ENCODE measurements at places on chromosomes 16 and 17.

- DNase-seq = no peak
Observed at GRCh38 chr17:63483655-63484575, 7.1 kb downstream of the ACE start.

DNA sequence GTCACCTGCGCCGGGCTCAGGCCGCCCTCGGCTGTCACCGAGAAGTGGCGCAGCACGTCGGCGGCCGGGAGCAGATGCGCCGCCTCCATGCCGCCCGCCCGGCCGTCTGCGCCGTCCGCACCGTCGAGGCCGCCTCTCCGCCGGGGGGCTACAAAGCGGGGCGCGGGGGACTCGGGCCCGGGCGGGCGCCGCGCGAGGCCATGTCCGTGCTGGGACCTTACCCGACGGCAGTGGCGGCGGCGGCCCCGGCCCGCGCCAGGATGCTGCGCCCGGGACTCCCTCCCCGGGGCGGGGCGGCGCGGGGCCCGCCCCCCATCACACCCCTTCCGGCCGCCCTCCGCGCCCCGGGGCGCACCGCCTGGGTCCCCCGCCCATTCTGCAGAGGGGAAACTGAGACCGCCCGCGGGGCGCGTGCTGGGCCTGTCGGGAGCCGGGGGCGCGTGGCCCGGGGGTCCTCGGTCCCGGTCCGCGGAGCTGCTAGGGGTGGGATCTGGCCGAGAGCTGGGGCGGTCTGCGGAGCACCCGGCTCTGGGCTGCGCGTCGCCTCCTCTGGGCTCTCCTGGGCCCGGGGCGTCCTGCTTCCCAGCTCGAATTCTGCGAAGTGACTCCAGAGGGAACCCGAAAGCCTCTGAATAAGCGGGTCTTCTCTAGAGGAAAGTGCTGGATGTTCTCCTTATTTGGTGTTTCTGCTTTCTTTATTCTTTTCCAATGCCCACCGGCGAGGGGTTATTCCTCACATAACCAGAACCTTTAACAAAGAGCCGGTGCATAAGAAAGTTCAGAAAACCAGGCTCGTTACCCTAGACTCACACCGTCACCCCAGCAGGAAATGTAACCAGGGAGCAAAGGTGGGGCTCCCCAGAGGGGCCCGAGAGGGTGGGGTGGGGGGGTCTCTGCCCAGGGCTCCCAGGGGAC lies at the start of gene ATP2A3:
Gene ATP2A3, minus strand, starts transcription at position 235 of the 915 bp plus-strand sequence. Its CDS starts 146 bp downstream, at position 89.
- DNase-seq = no peak

DNA sequence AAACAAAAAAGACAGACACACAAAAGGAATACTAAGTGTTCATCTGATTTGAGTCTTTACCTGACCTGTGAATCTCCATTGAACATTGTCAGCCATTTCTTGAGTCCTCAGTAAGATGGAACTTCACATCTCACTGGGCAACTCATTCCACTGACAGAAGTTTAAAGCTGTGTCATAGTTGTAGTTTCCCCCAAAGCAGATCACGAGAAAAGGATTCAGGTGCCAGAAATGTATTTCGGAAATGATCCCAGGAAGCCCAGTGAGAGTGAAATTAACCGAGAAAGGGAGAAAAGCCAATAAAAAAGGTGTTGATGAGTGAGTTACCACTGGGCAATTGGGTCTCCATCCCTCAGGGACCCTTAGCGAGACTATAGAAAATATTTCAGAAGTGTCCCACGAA lies 6.5 kb downstream of the CHD9 start:
- no peak for DNase-seq

GRCh38 chr17:71710816-71711215 lies 410.0 kb upstream of the SOX9 start:
- DNase-seq = no peak

GRCh38 chr17:39118674-39119419 lies 32.6 kb downstream of the PLXDC1 start:
- no peak for DNase-seq

GRCh38 chr16:31273676-31274075 lies 13.9 kb downstream of the ITGAM start:
- no peak for DNase-seq

- no peak for DNase-seq
Observed at GRCh38 chr17:74212209-74212912, 1.0 kb upstream of the TTYH2 start.

DNA sequence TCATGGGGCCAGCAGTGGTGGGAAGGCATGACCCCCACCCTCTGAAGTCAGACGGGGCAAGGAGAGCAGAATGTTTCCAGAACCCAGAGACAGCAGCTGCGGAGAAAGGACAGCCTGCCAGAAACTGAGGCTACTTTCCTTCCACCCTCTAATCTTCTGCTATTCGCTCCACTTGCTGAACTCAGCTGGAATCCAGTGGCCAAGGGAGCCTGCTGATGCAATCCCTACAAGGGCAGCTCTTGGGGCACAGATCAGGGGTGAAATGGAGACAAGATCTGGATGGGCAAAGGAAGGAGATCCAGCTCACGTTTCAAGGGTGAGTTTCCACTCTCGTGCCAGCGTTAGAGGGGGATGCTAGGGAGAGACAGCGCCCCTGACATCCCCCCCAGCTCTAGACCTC lies 479.1 kb downstream of the SLC39A11 start:
- DNase-seq = no peak

DNA sequence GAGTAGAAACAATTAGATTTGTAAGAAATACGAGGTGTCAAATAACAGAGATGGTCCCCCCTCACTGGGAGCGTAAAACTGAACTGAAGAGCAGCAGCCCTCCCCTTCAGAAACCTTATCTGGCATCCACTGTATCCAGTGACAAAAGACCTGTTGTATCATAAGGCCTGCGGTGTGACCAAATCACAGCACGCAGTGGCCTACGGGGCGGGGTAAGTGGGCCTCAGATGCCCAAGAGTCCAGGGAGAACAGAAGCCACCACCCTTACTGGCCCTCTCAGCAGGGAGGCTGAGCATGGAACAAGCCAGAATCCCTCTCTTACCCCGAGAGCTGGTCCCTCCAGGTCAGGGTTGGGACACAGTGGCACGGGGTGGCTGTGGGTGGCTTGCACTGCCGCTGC lies 5.5 kb downstream of the JMJD6 start:
- no peak for DNase-seq

- DNase-seq = no peak
Observed at GRCh38 chr16:3774156-3774767, 56.9 kb upstream of the TRAP1 start.

DNA sequence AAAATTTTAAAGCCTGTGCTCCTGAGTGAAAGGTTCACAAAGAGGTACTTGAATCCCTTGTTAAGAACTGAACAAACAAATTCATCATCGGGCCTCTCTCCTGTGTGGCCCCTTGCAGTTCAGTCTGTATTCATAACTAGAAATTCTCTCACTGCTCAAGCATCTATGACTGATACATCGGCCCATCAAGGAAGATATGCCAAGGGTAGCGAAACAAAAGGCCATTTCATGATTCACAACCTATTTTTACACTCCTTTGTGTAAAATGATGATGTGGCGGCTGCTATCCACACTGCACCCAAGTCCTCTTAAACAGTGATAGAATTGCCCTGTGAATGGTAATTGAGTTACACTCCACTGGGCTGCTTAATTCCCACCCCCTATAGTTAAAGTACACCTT lies 204.6 kb downstream of the STX8 start:
- DNase-seq = no peak

DNA sequence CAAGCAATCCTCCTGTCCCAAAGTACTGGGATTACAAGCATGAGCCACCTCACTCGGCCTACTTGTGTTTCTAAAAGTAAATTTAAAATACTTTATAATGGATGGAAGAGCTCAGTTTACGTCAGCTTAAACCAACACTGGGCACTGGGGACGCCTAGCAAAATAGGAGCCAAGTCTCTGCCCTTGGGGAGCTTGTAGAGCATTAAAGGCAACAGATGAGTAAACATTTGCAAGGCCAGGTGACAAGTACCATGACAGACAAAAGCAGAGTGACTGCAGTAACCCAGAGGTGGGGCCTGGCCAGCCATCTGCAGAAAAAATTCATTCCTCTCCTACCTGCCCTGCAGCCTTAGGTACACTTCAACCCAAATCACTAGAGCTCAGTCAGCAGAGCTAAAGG lies 12.1 kb upstream of the NLK start:
- DNase-seq = no peak

DNA sequence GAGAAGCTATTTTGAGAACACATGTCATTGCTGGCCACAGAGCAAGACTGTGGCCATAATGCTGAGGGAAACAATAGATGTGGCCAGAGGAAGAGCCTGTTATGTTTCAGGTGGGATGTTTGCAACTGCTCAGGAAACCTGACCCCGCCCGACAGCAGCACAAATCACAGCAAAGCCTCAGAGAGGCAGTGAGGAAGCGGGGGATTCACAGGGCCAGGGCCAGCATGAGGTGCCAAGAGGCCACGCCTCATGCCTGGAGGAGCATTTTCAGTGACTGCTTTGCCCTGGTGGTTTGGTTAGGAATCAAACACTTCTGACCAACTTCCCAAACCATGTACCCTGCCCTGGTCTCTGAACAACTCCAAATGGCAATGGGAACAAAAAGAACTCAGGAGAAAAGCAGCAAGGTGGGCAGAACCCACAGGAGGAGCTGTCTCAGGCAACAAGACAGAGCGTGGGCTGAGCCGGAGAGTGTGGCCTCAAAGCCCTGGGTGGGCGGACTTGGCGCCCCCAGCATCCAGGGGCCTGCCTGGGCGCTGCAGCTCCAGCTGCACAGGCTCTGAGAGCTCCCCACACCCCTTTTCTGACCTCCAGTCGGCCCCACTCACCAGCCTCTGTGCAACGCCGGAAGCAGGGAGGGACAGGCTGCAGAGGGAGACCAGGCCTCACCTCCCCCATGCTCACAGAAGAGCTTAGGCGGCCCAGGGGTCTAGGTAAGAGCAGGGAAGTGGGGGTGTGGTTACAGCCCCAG lies 20.6 kb downstream of the HIC1 start:
- DNase-seq = no peak

DNA sequence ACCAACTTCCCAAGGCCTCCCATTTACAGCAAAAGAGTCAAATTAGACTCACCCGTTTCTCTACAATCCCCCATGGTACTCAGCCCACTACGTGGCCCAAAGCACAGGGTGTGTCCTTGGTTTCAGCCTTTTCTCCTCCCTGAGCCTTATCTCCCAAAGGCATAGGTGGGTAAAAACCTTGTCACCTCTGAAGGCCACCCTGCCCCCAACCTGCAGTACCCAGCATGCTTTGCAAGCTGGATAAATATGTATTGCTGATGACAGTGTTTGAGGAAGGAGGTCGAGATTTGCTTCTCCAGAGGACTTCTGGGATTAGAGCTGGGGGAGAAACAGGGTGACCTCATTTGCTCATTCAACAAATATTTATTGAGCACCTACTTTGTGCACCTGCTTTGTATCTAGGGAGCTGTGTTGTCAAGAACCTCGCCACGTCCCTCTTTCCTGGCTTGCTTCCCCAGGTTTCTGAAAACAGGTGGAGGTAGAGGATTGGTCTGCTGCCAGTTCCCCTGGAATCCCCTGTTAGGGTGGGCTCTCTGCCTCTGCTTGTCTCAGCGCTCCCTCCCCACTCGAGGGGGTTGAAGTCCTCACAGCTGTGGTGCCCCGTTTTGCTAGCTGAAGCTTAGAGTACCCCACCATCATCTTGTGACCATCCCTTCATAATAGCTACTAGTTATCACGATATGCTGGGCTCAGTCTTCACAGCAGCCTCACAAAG lies 3.0 kb downstream of the LASP1 start:
- no peak for DNase-seq

DNA sequence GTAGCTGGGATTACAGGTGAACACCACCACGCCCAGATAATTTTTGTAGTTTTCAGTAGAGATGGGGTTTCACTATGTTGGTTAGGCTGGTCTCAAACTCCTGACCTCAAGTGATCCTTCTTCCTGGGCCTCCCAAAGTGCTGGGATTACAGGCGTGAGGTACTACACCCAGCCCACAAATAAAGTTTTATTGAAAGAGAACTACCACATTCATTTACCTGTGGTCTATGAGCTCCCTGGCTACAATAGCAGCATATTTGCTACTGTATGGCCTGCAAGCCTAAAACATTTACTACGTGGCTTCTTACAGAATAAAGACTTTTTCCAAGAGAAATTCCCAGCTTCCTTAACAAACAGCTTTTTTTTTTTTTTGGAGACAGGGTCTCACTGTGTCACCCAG lies 3.4 kb downstream of the METTL9 start:
- DNase-seq = no peak

GRCh38 chr16:30051518-30051917 lies 14.0 kb upstream of the ALDOA start:
- no peak for DNase-seq

DNA sequence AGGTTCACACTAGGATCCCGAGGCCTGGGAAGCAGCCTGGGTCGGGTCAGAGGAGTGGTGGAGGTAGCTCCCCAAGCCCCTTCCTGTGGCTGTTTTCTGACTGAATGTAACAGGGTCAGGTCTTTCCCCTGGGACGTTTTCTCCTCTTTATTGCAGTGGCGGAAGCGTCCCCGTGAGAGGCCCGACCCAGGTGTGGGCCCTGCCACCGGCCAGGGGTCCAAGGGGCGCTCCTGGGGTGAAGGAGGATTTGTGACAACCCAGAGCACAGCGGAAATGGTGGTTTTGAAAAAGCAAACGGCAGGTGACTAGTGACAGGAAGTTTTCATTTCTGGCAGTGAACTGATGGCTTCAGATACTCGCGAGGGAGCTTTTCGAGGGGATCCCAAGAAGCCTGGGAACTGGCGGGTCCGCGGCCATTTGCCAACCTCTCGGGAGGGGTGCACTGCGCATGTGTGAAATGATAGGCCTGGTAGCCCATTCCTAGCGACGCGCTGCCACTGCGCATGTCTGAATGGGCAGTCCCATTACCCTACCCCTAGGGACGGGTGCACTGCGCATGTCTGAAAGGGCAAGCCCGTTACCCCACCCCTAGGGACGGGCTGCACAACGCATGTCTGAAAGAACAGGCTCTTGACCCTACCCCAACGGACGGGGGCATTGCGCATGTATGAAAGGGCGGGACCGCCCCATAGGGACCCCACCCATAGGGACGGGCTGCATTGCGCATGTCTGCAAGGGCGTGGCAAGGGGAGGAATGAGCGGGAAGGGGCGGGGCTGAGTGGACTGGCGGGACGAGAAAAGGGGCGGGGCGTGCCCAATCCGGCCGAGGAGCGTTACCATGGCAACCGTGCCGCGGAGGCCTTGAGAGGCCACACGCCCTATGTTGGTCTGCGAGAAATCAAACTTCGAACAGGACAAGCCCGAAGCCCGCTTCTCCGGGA lies 1747.9 kb downstream of the TP53TG3F start:
- DNase-seq = no peak

DNA sequence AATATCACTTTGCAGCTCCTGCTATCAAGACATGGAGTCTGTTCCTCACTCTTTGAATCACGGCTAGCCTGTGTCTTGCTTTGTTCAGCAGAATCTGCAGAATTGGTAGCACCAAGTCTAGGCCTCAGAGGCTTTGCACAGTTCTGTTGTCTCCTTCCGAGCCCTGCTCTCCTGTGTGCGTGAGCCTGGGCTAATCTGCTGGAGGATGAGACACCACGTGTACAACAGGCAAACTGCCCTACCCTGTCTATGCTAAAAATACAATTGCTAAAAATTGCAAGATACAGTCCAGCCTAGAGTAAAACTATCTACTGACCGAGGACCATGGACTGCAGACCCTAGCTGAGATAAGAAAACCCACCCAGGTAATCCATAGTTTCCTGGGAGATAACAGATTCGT lies 484.7 kb downstream of the NPIPA7 start:
- DNase-seq = no peak

GRCh38 chr16:87096746-87097333 lies 220.4 kb downstream of the C16orf95 start:
- DNase-seq = no peak

GRCh38 chr17:79145548-79145947 lies 70.9 kb downstream of the ENGASE start:
- no peak for DNase-seq
